Hematopoietic multipotent progenitor cell (in vitro differentiated cells): ENCODE measurements at places on chromosomes 11 and 22. TPM values are rescaled to one million over a fixed set of nuclear protein-coding genes. Genes with fewer than 3 reads are reported as not detected.

The GCAT gene
- total RNA-seq = 29.9 TPM

The KDM4D gene
- 1.3 TPM for total RNA-seq

The OR10A2 gene
- under 0.01 TPM for total RNA-seq

The TECTA gene
- total RNA-seq = 0.81 TPM

The APOL3 gene
- 69.5 TPM for total RNA-seq

The PDE3B gene
- 2.4 TPM for total RNA-seq

DNA sequence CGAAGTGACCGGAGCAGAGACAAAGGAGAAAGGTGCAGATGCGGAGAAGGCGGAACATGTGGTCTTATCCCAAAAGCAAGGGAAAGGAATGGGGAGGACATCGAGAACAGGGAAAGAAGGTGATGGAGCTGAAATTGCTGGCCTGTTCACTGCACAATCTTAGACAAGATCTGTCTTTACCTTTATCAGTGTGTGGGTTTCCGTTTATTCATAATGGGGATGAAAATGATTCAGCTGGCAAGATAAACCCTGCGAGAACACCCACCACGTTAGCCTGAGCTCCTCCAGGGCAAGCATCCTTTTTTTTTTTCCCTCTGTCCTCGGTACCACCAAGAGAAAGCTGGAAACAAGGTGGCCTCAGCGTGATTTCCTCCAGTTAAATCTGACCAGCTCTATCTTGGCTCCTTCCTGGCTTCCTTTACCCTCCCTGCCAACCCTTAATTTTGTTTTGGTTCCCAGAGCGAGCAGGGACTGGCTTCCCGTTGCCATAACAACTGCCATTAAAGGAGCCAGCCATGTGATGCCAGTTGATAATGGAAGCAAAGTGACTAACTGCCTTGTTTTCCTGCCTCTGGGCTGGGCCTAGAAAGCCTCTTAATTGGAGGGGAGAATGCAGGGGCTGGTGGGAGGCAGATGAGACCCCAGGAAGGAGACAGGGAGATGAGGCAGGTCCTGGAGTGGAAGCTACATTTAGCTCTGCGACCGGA is 4.2 kb downstream of the SGSM1 start:
- no peak for DNase-seq

- no peak for DNase-seq
Observed at GRCh38 chr11:10349806-10350205, 44.9 kb downstream of the ADM start.

- DNase-seq = no peak
Observed at GRCh38 chr11:93536101-93536861, 6.9 kb downstream of the SMCO4 start.

GRCh38 chr11:79507706-79508105 is 66.9 kb upstream of the TENM4 start:
- DNase-seq = no peak

DNA sequence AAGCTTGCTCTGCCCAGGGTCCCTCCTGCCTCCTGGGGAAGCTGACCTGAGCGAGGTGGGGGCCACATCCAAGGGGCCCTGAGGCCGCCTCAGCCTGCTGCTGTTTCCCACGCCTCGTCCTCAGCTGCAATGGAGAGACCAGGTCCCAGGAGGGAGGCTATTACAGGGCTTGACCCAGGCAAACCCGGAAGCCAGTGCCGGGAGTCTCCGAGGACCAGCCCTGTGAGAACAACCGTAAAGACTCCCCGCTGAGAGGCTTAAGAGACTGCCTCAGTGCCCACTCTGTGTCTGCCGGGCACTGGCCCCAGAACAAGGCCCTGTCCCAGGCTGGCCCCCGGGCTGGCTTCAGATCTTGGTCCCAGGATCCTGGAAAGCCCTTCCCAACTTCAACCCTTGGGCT is 124.3 kb upstream of the FGF3 start:
- DNase-seq = no peak

DNA sequence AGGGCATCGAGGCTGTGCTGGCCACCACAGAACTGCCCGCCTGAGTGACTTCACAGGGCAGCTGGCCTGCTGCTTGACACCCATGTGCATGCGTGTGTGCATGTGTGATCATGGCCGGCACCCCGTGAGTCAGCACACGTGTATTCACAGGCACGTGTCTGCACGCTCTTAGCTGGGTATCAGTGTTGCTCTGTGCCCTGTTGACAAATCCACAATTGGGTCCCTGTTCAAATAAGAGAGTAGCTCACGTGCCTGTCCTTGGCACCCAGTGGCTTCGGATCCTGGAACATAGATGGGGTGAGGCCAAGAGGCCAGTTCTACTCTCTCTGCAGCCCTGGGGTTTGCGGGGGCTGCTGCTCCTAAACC is 14.0 kb downstream of the B3GAT1 start:
- DNase-seq = no peak
